ENCODE measurements at places on chromosomes 13 and 19. TPM values are rescaled to one million over a fixed set of nuclear protein-coding genes. Genes with fewer than 3 reads are reported as not detected.

Gene SIGLEC5
- 0.54 TPM for polyA plus RNA-seq

DNA sequence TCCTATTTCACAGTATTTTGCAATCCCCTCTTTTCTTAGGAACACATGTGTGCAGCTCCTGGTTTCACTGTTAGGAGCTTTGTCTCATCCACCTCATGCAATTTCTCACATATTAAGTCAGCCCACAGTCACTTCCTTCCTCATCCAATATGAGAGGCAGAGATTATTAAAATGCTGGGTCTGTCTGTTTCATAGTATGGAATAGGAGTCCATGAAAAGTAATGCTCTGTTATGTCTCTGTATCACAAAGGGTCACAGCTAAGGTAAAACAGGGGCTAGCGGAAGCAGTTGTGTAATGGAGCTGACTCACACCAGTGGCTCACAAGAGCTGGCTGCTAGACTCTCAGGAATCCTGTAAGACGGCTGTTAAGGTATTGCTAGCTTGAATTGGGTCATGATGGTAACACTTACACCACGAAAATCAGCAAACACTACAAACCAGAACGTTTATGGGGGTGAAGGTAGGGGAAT is 216.5 kb downstream of the EFNB2 start:
- H3K27me3 ChIP-seq = no peaks in the 10 kb centered on the region
- peak; percentile 62 for DNase-seq
- peak overlapping the region; percentile 30 for H3K27ac ChIP-seq
- no peaks in the 10 kb centered on the region for H3K4me1 ChIP-seq
- no peak overlapping the region for H3K4me3 ChIP-seq

Gene TRPC4
- 0.13 TPM for polyA plus RNA-seq

DNA sequence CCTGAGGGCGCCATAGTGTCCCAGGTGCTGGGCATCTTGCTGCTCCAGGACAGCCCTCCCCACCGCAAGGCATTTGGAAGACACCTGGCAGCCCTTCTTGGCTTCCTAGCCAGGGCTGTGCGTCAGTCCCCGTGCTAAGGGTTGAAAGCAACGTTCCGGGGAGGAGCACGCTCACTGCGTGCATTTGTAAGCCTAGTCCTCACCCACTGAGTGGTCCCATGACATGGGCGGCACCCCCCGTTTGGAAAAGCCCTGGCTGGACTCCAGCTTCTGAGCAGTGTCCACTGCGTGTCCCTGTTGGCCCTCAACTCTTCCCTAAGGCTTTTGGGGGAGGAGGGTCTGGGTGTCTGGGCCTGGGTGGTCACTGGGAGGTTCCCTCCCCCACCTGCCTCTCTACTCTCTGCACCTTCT is 76.3 kb upstream of the GPR183 start:
- no peak overlapping the region for H3K27ac ChIP-seq
- H3K4me3 ChIP-seq = no peak overlapping the region
- H3K27me3 ChIP-seq = no peaks in the 10 kb centered on the region
- no peak for DNase-seq
- H3K4me1 ChIP-seq = peaks cover 3% of the 10 kb centered on the region

DNA sequence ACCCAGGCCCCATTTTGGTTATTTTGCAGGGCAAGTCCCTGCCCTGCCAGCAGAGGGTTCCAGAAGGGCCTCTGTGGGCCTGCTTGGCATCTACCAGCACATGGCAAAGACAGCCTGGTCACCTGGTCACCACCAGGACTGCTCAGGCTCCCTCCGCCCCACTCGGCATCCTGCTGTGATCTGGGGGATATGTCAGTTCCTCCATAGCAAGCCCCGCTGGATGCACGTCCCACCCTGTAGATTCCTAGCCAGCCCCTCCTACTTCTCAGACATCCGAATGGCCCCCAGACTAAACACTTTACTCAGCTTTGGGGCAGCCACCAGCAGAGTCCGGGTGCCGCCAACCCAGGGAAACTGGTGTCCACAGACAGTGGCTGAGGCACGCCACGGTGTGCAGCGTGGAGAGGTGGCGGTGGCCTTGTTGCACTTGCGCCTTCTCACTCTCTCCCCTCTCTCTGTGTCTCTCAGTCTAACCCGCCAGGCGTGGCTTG is 31.8 kb upstream of the USE1 start:
- peaks cover 93% of the 10 kb centered on the region for H3K36me3 ChIP-seq
- DNase-seq = no peak
- no peak overlapping the region for H3K4me3 ChIP-seq
- H3K27me3 ChIP-seq = no peaks in the 10 kb centered on the region
- no peaks in the 10 kb centered on the region for H3K4me1 ChIP-seq
- peak overlapping the region; percentile 55 for H3K27ac ChIP-seq
